ENCODE measurements at places on chromosomes 6 and 20.

DNA sequence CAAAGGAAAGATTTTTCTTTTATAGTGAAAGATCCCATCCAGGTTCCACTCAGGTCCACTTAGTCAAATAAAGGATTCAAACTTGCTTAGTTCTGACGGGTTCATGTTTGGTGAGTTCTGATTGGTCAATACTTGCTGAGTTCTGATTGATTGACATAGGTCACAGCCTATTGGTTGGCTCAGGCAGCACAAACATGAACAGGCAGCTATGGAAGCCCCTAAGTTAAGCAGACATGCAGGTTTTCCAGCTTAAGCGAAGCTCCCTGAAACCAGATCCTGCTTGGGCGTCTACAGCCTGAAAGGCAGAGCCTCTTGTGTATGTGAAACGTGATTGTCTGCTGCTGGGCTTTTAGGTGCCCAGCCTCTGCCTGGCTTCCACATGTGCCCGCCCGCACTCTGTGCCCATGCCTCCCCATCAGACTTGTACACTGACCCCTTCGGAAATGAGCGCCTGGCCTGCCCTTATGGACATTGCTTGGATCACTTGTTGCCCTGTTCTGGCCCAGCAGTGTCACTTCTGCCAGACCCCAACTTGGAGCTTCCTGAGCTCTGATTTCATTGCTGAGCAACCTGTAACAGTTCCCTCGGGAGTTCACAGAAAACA, 45.4 kb upstream of the ECI2 start:
- peak; percentile 43 for DNase-seq

DNA sequence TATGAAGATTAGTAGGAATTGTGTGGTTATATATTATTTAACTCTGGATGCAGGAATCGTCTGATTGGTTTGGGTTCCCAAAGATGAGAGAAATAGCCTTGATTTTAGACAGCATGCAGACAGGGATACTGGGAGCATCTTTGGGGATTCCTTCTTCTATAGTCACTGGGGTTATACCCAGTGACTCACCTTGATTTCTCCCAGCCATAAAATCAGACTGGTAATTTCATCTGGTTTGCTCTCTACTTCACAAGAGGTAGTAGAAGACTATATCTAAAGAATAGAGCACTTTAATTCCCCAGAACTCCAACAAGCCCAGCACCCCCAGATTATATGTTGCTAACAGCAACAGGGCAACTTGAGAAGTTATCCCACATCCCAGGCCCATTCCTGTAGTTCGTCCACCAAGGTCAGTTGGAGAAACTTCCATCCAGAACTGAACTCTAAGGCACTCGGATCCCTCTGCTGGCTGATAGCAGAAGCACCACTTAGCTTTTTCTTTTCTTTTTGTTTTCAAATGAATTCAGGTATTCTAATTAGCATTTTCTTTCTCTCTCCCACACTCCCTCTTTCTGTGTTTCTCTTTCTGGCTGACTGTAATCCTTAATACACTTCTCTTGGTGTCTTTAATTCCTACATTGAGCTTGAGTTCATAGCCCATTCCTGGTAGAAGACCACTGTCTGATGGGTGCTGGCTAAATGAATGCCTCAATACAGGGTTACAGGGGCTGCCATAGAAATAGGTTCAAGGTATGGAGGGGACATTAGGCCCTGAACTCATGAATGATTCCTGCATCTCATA, 20.4 kb upstream of the EFHC1 start:
- peak; percentile 80 for DNase-seq

DNA sequence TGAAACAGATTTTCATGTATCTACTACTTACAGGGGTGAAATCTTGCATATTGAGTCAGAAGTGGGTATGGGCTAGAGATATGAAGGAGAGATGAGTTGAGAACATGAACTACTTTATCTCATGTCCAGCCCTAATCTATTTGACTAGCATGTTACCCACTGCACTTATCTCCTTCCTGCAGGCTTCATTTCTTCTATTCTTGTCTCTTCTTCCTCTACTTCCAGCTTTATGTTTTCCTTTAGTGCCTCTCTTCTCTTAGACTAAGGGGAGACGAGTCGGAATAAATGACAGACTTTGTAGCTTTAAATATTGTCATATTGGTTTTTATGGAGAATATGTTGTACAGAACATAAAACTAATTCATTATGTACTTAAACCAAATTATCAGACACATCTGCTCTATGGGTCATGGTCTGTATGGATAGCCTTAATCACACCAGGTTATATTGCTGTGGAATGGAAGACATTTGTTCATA, 5.3 kb downstream of the RAB32 start:
- DNase-seq, result no peak

DNA sequence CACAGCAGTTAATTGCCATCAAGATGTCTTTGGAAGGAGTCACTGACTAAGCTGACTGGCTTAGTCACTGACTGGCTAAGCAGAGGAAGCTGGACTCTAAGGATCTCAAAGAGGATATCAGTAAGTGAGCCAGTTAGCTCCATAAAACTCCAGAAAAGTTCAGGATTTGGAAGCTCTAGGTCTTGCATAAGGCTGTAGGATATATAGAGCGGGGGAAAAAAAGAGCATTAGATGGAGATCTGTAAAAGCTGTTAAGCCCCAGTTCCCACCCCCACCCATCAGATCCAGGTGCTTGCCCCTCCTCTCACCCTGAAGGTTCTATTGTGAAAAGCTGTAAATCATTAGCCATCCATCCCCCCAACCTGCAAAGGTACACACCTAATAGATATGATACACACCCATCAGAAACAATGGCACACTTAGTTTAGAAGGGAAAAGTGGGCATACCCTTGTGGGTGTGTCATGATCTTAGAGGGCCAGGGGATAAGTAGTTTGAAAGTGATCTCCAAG, 32.2 kb downstream of the CARMIL1 start:
- peak; percentile 75 for DNase-seq

- no peak for DNase-seq
Observed at GRCh38 chr6:27059621-27060425, 187.7 kb upstream of the PRSS16 start.

DNA sequence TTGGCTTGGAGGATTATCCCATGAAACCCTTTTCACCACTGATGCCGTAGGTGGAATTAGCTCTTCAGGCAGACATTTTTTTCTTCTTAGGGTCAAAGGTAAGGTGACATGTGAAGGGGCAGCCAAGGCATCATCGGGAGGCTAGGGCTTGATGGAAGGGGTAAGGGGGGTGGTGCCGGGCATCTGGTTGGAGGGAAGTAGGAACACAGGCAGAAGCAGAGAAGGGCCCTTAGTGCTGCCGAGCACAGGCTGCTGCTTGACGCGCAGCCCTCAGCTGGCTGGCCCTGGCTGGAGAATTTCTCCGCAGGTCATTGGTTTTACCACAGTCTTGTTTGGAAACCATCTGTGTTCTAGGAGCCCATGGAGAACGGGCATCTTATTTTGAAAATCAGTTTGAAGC, 54.7 kb downstream of the TRAF3IP2 start:
- DNase-seq, result no peak

DNA sequence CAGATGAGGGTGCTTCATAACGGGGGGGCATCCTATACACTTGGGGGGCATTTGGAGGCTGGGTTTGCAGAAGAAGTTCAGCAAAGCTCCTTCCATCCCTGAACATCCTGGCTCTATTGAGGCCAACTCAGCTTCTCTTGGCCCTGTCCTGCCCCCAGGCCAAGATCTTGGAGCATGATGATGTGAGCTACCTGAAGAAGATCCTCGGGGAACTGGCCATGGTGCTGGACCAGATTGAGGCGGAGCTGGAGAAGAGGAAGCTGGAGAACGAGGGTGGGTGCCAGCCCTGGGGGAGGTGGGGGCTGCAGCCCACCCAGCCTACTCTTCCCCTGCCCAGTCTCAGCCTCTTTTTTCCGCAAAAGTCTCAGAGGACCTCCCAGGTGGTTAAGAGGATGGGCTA, 17.2 kb downstream of the GDAP1L1 start:
- DNase-seq, result no peak

DNA sequence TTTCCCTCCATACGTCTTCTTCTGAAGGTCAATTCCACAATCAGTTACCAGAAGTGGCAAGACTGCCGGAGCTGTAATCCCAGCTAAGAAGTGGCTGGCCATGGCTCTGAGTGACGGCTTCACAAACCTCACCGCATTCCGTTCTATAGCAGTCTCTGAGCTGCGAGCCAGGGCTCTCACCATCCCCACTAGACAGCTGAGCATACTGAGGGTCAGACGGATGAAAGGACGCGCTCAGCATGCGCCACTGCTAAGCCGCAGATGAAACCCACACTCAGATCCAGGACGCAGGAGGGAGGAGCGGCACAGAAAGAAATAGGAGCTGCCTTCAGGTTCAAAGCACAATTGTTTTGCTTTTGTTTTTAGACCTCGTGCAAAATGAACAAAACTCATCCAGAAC, 97.9 kb downstream of the ANKRD60 start:
- DNase-seq, result no peak
